ENCODE measurements at places on chromosomes 11 and 22.

GRCh38 chr11:59368238-59369022, 9.7 kb downstream of the OR5AN1 start:
- no peak for DNase-seq

DNA sequence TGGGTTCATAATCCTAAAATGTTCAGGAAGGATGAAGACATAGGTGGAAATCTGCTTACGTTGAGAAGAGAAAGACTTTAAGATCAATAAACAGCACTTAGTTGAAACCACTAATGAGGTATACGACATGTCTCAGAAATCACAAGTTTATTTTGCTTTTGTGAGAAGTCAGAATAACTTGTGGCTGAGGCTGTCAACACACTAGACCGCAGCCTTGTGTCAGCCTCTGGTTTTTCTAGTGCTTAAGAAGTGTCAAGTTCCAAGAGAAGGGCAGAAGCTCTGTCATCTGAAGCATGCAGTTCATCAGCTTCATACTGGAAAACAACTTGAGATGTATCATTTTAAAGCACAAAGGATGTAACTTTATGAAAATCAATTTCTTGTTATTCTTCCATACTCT, 420.9 kb downstream of the METTL15 start:
- peak; percentile 30 for DNase-seq

DNA sequence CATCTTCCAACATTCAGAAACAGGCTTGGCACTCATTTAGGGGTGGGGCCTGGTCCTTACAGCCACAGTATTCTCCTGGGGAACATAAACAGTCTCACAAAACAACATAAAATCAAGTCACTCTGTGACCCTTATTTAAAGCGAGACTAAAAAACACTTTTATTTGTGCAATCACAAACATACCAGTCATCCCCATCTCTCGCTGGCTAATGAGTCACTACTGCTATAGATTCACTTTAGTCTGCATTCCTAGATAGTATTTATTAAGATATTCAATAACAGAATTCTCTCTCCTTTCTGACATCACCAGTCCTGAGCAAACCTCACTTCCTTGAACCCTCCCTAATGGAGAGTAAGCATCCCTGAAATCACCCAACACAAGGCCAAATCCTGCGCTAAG, 68.0 kb downstream of the ZBTB44 start:
- peak; percentile 24 for DNase-seq

DNA sequence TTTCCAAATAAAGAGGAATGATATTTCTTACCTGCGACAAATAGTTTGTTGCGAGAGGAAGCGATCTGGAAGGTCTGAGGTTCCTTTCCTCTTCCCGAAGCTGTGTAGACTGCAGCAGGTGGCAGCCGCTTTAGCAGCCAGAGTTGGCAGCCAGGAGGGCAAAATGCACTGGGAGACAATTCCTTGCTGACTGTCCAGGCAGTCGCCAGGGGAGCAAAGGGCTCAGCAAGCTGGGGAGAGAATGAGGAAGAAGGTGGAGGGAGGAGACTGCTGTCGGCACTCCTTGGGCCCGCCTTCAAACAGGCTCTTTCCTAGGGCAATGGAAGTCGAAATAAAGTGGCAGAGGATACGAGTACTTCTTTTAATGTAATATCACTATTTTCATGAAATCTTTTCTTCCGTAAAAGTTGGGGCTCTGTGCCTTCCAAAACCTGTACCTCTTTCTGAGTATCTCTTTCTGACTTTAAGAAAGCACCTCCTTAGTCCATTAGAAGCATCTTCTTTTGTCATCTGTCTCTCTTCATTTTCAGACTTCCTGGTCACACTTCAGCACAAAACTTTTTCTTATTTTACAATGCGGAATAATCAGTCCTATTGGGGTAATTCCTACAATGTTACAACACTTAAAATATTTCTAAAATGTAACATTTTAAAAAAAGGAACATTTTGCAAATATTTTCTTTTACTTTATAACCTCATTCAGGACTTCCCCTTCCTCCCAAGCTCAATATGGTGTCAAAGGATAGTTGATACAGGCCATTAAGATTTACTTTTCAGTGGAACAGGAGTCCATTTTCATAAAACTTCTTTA, at the start of gene IL18:
Gene IL18 (minus strand): TSS at position 220 of the 811 bp plus-strand sequence. CDS start 9,041 bp downstream, outside the sequence.
- no peak for DNase-seq

GRCh38 chr11:126190792-126191191, 20.7 kb downstream of the RPUSD4 start:
- DNase-seq: no peak

DNA sequence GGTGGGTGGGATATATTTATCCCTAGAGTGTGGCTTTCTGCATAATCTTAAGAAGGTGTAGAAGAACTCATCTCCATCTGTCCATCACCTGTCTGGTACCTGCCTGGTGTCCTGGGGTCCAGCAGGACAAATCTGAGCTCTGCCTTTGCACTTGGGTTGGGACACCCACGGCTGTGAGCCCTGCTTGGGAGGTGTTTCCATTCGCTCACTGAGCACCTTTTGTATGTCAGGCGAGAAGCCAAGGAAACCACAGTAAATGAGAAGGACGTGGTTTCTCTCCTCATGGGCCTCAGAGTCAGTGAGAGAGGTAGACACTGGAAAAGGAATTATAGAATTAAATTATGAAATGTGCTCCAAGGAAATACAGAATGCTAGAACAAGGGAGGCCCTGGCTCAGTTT, 555.9 kb downstream of the MIAT start:
- no peak for DNase-seq
